ENCODE measurements at places on chromosomes 4 and X. TPM values are rescaled to one million over a fixed set of nuclear protein-coding genes. Genes with fewer than 3 reads are reported as not detected.

GRCh38 chr4:2832981-2833670, 10.5 kb upstream of the ADD1 start:
- no peak for DNase-seq

- peak; percentile 68 for DNase-seq
These were observed 60.7 kb upstream of the ABCG2 start for GRCh38 chr4:88219099-88219498.

GRCh38 chrX:73562458-73562857, 539 bp upstream of the CHIC1 start:
- peak; percentile 0 for DNase-seq

GRCh38 chr4:98510757-98511517, 147.5 kb downstream of the TSPAN5 start:
- no peak for DNase-seq

The BCOR gene
- polyA plus RNA-seq: 38.1 TPM

The AMBN gene
- not detected for polyA plus RNA-seq

The GPR82 gene
- 1.3 TPM for polyA plus RNA-seq

Data from small intestine (tissue), 16 donors.